ENCODE measurements at places on chromosomes 3 and 15.

DNA sequence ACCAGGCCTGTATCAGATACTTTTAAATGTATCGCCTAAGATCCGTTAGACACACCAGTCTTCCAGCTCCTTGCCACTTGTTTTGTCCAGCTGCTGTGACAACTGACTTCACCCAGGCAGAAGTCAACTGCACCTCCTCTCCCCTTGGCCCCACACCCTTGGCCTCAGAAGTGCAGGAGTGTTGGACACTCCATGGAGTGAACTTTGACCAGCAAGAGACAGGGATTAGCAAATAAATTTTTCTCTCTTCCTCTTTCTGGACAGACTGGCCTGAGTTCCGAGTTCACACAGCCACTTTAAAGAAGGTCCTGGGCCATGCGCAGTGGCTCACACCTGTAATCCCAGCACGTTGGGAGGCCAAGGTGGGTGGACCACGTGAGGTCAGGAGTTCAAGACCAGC, 2.9 kb upstream of the CLN6 start:
- DNase-seq = no peak

- DNase-seq = no peak
These were observed 17.9 kb downstream of the SLC6A11 start for GRCh38 chr3:10833855-10834414.

GRCh38 chr3:193470710-193471109, 84.0 kb downstream of the ATP13A4 start:
- DNase-seq = no peak

GRCh38 chr3:196688349-196688748, 23.7 kb downstream of the CEP19 start:
- DNase-seq = no peak

DNA sequence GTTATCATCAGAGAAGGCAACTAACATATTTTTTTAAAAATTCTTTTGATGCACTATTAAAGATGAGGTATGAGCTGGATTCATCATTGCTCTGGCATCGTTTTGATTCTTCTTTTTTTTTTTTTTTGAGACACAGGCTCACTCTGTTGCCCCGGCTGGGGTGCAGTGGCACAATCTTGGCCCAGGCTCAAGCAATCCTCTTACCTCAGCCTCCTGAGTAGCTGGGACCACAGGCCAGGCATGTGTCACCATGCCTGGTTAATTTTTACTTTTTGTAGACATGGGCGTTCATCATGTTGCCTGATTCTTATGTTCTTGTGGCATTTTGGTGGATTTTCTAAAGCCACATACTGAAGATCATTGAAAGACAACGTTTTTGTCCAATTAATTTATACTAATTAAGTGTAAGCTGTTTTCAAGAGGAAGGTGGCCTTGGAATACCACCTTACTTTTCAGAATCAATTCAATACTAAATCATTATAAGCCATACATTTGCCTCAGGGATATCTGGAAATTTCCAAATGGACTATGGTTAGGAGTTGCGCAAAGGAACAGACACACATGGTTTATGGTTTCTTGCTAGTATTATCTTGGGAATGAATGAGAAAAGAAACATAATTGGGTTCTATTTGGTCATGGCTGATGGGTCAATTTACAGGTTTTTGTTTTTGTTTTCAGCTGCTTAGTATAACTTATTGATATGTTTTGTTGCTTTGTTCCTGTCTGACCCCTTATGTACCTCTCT, 22.8 kb downstream of the SLC28A2 start:
- no peak for DNase-seq

DNA sequence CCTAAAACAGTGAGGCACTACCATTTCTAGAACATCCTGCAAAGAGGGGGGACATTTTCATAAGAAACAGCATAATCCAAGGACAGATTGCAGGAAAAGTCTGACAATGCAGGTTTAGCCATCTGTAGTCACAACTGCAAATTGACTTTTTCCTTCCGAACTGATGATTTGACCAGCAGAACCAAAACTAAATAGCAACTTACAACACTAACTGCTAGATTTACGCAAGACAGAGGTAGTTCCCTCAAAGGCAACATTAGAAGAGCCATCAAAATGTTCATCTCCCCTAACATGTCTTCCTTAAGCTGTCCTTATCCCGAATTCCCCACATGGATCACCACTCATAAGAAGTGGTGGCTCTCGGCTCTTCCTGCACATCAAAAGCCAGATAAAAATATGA, 129.6 kb downstream of the GADL1 start:
- no peak for DNase-seq

- DNase-seq = no peak
These were observed 24.9 kb downstream of the ABTB1 start for GRCh38 chr3:127697551-127698240.

- DNase-seq = no peak
These were observed 94.1 kb downstream of the FAM43A start for GRCh38 chr3:194779729-194780224.

- no peak for DNase-seq
These were observed 12.6 kb downstream of the GHRL start for GRCh38 chr3:10280177-10280529.

GRCh38 chr3:13052191-13052820, 20.9 kb downstream of the IQSEC1 start:
- no peak for DNase-seq

DNA sequence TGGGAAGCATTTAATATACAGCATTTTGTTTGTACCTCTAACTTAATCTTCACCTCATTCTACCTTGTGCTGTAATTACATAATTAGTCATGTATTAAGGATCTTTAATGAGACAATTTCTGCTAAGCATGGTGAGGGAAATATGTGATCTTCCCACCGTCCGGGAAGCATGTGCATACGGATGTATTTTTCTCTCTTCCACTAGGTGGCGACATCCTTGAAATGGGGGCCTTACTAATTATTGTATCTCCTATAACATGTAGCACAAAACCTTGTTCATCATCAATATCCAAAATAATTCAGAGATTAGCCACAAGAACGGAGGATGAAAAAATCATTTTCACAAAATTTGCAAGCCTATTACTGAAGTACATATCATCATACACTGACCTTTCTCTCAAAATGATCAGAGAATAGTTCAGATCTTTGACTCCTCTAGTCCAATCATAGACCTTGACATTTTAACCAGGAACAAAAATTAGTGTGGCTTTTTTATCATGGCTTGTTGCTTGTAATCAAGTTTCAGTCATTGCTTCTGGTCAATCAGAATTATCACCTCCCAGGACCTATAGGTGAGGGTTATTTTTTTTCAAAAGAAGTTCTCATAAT, 148.9 kb upstream of the GBE1 start:
- DNase-seq = peak; percentile 17

DNA sequence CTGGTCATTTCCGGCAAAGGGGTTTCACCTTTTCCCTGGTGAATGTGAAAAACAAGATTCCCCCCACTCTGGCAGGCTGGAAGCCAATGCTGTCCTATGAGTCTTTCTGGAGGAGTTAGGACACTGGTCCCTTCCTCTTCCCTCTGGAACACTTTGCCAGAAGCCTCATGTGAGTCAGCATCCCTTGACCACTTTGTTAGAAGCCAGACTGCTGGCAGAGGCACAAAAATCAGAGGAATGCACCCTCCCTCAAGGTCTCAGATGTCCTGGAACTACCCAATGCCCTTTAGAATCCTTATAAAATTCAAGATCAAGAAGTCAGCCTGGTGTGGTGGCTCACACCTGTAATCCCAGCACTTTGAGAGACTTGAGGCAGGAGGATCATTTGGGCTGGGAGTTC, 26.6 kb downstream of the ITGB5 start:
- DNase-seq = no peak

DNA sequence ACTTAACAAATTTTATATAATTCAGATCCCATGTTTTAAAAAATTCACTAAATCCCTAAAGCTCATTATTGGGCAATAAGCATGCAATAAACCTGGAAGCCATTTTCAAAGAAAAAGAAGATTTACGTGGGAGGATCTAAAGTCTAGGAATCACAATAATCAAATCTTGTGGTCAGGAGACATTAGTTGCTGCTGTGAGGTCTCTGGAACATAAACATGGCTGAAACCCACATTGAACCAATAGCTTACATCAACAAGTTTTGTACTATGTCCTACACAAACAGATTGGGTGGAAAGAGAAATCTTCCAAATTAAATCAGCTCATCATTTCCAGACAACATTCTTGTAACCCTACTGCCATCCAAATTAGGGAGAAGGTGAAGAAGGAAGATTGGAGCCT, 121.9 kb upstream of the EPHA3 start:
- no peak for DNase-seq

DNA sequence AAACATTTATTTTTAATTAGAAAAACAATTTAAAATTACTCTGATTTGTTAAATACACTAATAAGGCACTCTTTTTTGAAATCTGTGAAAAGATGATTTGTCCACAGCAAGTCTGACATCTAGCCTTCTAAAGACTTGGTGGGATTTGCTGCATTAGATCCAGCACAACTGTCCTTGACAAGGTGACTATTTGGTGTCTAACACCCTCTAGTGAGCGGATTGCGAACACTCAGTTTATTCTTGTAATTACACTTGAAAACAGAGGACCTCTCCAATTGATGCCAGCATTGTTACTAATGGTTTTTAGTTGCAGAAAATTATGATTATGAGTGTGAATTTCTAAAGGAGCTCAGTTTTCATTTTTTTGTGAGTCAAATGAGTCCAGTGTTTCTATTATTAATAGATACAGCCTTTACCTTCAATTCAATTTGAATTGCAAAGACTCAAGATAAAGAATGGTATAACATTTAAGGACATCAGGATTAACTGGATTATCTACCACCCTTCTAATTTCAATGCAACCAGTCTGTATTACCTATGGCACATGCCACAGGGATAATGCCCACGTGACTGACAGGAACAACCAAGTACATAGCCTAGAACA, 29.7 kb upstream of the STRIT1 start:
- DNase-seq = no peak

DNA sequence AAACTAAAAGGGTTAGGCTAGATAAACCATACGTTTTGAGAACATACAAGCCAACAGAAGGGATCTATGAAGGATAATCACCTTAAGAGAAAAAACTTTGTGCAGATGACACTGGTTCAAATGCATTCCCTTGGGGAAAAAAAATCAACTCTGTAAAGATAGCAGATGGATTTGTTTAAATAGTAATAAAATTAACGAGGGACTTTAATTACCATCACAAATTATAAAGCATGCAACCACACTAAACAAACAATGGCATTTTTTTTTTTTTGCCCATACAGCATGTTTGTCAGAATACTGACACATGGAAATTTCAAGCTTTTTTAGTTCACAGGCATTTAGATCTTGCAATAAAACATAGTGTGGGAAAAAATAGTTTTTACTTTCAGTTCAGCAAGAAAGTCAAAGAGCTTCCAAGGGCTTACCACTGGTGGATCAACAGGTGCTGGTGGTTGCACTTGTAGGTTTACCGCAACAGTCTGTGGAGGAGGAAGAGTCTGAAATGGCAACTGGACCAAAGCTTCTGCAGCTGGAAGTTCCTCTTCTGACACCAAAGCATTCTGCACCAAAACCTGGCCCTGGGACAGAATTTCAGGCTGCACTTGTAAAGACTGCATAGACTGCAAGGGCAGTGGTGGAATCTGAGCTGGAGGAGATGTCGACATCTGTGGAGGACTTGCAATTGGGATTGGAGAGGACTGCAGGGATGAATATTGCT, 53.1 kb downstream of the PHC3 start:
- DNase-seq = no peak

- DNase-seq = no peak
These were observed 192.1 kb upstream of the EOMES start for GRCh38 chr3:27914199-27914598.

DNA sequence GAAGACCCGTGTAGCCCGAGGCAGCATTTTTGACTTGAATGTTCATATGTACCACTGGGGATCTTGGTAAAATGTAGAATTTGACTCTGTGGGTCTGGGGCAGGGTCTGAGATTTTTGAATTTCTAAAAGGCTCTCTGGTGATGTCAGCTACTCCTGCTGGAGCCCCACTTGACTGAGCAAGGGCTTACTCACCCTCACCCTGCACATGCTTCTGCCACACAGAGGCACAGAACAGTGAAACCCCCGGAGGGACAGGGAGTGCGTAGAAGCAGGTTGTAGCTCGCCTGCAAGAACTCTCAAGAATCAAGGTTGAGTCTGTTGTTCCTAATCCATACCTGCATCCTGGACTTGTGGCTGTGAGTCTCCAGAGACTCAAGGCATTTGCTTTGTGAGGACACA, 41.1 kb downstream of the SLCO3A1 start:
- DNase-seq = no peak
